ENCODE measurements at places on chromosomes 6 and 20.

- no peak for DNase-seq
Observed at GRCh38 chr6:157276134-157276532, 47.2 kb downstream of the TMEM242 start.

- no peak for DNase-seq
Observed at GRCh38 chr20:35598476-35598875, 17.2 kb upstream of the SPAG4 start.

DNA sequence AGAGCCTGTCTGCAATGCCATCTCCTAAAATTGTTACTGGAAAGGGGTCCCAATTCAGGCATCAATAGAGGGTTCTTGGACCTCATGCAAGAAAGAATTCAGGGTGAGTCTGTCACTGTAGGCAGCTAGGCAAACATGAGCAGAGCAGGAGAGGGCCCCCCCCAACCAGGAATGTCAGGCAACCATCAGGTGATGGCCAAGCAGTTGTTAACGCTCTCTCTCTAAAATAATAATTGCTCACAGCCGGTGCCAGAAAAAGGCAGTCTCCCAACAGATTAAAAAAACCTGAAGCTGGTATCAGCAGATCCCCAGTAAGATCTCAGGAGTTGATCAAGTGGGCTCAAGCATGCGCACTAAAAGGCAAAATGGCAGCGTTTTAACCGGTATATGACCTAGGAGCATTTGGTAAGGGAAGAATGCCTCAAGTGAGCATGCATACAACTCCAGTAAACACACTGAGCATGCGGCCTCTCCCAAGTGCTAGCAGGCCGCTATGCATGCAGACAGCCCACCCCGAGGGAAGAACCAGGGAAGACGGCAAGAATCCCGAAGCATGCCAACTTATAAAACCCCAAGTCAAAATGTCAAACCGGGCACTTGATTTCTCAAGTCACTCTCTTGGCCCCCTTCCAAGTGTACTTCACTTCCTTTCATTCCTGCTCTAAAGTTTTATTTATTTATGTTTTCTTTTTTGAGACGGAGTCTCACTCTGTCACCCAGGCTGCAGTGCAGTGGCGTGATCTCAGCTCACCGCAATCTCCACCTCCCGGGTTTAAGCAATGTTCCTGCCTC lies 44.0 kb upstream of the RNGTT start:
- DNase-seq, result no peak

GRCh38 chr6:6746333-6746969 lies 157.9 kb downstream of the LY86 start:
- no peak for DNase-seq

DNA sequence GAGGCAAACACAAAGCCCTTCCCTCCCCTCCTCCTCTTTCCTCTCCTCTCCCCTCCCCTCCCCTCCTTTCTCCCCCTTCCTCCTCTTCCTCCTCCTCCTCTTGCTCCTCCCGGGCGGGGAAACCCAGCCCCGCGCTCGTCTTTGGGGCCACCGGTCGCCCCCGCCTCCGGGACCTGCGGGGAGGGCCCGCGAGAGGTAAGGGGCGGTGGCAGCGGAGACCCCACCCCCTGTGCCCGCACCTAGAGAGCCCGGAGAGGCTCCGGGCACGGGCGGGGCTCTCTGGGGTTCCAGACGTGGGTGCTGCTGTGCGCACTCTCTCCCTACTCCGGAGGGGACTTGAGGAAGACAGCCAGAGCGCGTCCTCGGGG lies at the start of gene RIN2:
RIN2 (plus strand) TSS at position 126 of the 368 bp plus-strand sequence. CDS start 131,344 bp downstream, outside the sequence.
- DNase-seq, result no peak

DNA sequence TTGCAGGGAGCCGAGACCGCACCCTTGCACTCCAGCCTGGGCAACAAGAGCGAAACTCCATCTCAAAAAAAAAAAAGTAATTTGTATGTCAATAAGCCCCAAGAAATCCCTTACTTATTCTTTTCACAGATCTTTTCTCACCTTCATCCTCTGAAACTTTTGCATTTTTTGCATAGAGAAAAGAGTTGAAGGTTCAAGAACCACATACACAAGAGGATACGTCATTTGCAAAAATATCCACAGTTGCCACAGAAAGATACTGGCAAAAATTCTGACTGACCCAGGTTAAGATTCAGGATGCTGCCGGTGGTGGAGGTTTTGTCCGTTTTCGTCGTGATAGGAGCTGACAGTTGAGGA lies 94.5 kb downstream of the ZMYND8 start:
- DNase-seq, result no peak

DNA sequence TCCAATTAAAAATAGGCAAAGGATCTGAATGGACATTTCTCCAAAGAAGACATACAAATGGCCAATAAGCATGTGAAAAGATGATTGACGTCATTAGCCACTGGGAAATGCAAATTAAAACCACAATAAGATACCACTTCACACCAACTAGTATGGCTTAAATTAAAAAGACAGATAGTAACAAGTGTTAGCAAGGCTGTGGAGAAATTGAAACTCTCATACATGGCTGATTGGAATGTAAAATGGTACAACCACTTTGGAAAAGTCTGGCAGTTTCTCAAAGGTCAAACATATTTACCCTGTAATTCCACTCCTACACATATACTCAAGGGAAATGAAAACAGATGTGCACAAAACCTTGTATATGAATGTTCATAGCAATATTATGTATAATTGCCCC lies 83.6 kb downstream of the CEP57L1 start:
- no peak for DNase-seq

DNA sequence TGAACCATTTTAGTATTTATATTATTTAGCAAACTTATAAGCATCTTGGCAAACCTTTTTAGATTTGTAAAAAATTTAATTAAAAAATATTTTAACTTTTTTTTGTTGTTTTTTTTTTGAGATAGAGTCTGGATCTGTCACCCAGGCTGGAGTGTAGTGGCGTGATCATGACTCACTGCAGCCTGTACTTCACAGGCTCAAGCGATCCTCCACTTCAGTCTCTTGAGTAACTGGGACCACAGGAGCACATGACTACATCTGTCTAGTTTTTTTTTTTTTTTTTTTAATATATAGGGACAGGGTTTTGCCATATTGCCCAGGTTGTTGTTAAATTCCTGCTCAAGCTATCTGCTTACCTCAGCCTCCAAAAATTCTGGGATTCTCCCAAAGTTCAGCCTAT lies 161.1 kb downstream of the EYS start:
- DNase-seq, result no peak

- DNase-seq, result peak; percentile 19
Observed at GRCh38 chr6:31797588-31797987, 2.0 kb upstream of the VARS1 start.

DNA sequence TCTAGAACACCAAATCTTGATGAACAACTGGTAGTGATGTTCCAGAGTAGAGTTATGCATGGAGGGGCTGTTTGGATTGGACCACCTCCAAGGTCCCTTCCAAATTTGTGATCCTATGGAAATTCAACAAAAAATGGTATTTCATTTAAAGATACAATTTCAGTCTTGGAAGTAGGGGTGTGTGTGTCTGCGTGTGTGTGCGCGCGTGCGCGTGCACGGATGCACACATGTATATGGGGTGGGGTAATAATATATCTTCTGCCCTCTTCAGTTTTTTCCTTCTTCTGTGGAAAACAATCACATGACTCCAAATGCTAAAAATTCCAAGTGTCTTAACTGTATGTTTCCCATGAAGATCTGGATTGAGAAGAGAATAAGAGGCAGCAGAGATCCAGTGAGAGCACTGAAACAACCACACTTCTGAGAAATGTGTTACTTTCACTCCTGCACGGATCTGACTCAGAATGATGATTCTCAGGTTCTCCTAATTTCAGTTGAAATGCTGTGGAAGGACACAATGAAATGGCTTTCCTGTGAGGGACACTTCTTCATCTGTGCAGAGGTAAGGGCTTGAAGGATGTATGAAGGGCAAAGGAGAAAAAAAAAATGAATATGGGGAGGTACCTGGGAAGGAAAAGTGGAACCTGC lies 10.6 kb upstream of the IL17F start:
- no peak for DNase-seq

GRCh38 chr20:15455279-15455678 lies 1117.9 kb upstream of the FLRT3 start:
- no peak for DNase-seq

DNA sequence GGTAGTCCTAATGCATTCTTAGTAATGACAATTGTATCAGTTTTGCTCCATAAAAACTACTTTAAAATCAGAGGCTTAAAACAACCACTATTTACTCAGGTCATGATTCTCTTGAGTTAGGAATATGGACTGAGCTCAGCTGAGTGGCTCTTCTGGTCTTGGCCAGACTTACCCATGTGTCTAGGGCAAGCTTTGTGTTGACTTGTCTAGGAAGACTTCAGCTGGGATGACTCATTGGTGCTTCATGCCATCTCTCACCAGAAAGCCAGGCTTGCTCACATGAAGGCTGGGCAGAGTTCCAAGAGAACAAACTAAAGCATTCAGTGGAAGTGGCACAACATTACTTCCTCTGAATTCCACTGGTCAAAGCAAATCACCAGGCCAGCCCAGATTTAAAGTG lies 155.3 kb downstream of the DHX35 start:
- no peak for DNase-seq

DNA sequence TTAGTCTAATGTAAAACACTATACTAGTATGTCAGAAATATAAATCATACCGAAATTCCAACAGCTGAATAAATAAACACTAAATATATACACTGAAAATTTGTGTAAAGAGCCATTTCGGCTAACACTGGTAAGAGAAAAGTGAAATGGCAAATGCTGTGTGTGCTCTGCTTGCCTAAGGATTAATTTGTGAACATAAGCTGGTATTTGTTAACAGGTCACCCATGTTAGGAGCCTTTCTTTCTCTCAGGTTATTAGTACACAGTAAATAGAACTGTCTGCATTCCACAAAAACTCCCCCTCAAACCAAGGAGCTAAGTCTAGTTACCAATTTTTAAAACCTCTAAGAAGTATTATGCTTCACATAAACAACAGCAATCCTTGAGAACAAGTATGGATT lies 27.0 kb downstream of the ELOVL5 start:
- no peak for DNase-seq

DNA sequence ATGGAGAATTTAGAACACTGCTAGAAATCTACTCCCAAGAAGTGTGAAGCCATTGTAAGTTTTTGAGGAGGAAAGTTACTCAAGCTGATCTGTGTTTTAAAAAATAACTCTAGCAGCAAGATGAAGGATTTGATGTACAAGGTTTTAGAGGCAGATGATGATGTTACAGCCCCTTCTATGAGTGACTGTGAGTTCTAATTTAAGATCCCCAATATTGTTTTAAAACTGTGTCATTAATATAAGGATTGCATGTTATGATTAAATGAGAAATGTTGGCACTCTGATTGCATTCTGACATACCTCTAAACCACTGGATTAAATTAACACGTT lies 293.5 kb downstream of the ADGB start:
- DNase-seq, result no peak

DNA sequence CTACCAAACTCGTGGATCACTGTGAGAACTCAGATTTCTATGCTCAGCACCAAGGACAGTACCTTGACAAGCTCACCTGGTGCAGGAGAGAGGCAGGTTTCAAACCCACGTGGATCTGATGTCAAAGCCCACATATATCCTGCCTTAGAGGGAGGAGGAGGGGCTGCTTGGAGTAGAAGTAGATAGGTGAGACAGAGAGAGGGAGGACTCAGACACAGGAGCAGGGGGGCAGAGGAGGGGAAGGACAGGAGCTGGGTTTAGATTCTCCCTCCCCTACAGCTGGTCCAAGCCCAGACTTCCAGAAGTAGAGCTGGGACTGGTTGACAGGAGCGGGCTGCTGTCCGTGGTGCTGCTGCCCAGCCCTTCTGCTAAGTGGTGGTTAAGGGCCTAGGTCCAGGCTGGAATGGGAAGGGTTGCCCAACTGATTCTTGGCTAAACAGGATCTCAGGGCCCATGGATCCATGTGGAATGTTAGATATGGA lies 77.5 kb downstream of the CDH22 start:
- no peak for DNase-seq

DNA sequence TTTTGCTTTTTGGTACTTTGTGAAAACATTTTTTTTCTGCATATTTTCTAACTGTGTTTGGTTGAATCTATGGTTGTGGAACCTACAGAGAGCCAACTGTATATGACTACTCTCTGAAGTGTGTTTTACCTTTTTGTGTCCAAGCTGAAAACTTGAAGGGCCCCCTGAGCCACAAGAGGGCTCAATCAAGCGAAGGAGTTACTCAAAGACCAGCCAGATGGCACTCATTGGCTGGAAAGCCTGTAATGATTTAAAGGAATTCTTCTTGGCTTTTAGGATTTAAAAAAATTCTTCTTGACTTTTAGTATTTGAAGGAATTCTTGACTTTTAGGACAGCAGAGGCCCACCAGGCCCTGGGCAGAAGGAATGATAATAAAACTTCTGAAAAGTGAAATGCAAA lies 27.0 kb upstream of the ECI2 start:
- no peak for DNase-seq

- no peak for DNase-seq
Observed at GRCh38 chr6:23277521-23278179, 708.3 kb downstream of the HDGFL1 start.

- no peak for DNase-seq
Observed at GRCh38 chr6:35512006-35512405, 690 bp downstream of the TULP1 start.

DNA sequence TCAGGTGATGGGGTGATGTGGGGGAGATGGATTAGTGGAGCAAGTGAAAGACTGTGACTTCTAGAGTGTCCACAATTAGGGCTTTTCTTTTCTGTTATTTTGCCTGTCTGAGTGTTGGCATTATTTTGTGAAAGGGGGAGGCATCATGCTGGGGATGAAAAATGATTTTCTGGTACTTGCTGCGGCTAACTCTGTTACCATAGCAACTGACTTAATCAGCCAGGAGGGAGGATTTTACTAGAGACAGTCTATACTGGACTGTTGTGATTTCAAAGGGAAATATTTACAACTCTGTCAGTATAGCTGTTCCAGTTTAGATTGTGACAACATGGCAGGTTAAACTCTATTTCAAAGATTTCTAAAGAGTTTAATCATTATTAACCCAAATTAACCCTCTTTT lies 30.4 kb upstream of the MRAP2 start:
- DNase-seq, result no peak

DNA sequence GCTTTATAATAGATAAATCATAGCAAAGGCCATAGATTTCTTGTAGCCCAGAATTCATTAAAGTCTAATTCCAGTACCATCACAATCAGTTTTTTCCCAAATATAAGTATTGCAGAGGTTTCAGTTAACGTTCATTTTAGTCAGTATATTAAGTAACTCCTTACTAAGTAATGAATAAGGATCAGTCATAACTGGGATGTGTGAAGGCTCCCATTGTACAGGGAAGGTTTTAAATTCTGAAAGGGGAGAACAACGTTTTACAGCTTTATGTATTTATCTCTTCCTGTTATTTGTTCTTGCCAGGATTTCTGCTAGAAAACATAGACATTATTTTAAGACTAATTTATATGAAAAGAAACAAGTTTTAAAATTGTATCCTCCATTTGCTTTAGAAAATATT lies 215.5 kb upstream of the LAMP5 start:
- no peak for DNase-seq
